ENCODE measurements at places on chromosomes 16 and 17.

- no peak for DNase-seq
These were observed 118.0 kb upstream of the RPL38 start for GRCh38 chr17:74085434-74085833.

DNA sequence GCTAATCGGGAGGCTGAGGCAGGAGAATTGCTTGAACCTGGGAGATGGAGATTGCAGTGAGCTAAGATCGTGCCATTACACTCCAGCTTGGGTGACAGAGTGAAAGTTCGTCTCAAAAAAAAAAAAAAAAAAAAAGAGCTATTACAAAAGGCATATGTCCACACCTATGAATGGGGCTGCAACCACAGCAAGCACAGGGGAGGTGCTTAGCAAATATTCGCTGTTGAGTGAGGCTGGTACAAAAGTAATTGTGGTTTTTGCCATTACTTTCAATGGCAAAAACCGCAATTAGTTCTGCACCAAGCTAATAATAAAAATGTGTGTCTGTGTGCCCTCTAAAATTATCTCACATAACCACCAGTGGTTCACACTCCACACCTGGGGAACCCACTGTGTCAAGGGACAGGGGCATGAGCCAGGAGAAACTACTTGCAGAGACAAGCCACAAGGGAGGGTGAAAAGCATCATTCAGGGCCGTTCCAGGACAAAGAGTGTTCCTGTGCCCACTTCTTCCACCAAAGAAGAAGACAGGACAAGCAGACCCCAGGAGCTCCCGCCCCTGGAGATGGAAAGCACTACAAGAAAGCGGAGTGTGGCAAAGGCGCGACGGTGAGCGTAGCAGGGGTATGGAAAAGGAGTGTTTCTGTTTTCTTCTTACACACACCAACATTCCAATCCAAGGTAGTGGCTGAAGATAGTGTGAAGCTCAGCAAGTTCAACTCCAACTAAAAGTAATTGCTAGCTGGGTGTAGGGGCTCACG, 84.4 kb upstream of the CNEP1R1 start:
- no peak for DNase-seq

- DNase-seq = no peak
These were observed 32.0 kb downstream of the SOX8 start for GRCh38 chr16:1013593-1013900.

- DNase-seq = no peak
These were observed 6.8 kb downstream of the TK1 start for GRCh38 chr17:78180083-78180482.

DNA sequence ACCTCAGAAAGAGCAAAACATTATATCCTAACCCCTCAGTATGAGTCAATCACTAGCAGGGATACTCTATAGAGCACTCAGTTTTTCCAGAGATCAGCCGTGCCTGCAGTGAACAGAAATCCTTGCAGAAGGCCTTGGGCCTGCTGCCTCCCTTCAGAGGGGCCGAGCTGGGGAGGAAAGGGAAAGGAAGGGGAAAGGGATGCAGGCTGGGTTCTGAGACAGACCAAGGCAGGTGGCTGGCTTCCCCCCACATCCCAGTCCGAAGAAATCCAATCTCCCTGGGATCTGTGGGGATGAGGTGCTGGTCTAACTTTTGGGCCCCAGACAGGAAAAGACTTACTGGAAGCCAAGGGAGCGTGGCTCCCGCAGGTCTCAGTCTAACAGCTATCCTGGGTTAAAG, 25.3 kb downstream of the SRL start:
- no peak for DNase-seq
